ENCODE measurements at places on chromosomes 13 and 19.

DNA sequence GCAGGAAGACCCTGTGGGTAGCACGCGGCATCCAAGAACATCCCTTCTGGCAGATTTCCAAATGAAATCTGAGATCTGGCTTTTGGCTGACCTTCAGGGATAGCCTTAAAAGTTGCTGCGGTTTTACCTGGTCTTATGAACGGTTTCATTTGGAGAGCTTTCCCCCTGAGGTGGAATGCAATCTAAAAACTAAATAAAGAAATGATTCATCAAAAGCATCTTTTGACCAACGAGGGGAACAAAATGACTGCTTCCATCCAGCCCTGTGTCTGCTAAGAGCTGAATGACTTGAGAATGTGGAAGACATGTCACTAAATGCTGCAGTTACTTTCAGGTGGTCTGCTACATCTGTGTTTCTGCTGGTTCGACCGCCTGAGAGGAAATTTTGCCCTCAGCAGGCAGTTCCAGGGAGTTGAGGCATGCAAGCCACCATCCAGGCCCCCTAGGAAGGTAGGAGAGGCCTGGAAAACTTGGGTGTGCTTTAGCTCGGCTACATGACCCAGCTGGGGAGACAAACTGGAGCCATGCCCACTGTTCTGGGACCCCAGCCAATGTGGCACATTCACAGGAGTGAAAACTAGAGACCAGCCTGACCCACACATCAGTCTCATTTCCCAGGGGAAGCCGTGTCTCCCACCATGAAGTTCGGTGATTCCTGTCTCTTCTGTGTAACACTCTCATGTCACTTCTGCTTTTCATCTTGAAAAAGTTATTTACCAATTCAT is 175.1 kb upstream of the KL start:
- DNase-seq, result no peak

GRCh38 chr19:12880551-12881171 is 588 bp downstream of the DNASE2 start:
- DNase-seq, result no peak

GRCh38 chr13:31035185-31035965 is 102.9 kb downstream of the TEX26 start:
- no peak for DNase-seq

DNA sequence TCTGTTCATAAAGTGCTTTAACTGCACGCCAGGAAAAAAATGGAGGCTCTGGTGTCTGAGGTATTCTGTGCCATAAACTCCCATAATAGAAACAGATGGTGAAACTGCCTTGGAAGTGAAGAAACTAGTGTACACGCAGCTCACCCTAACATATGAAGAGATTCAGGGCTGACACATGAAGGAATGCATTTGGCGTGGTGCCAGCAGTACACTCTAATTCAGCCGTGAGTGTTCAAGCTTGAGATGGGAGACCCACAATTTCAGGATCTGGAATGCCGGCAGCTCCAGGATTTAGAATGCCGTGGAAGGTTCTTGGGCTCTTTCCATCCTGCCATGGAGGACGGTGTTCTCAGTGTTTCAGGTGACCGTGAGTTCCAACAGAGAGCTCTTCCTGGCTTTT is 478.4 kb downstream of the TSHZ3 start:
- no peak for DNase-seq

- DNase-seq, result no peak
These were observed 92.1 kb downstream of the STARD13 start for GRCh38 chr13:33193428-33193974.

- DNase-seq, result peak; percentile 43
These were observed at the start of gene NRTN for GRCh38 chr19:5804516-5805461. Gene NRTN (plus strand): TSS chr19:5805067. CDS start chr19:5824166, 19,099 bp downstream.
